Sciatic nerve (tissue), 2 donors: ENCODE measurements at places on chromosomes 6 and 20. TPM values are rescaled to one million over a fixed set of nuclear protein-coding genes. Genes with fewer than 3 reads are reported as not detected.

- DNase-seq = no peak
Observed at GRCh38 chr6:3212261-3212660, 15.2 kb downstream of the TUBB2B start.

Gene PDSS2
- total RNA-seq = 11.9 TPM

DNA sequence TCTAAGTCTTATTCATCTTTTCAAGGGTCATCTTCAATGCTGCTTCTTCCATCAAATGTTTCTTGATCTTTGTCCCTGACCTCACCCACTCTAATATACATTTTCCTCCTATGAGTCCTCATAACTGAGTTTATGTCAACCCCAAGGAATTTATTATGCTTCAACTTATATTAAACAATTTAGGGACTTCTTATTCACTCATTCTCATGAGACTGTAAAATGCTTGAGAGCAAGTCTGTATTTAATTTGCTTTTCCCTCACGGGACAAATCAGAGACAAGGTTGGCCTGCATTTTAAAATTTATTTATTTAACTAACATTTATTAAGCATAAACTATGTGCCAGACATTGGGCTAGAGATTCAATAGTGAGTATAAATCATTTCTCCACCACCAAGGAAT is 312.0 kb upstream of the NT5E start:
- DNase-seq = no peak

GRCh38 chr20:50020288-50020687 is 37.5 kb downstream of the SNAI1 start:
- no peak for DNase-seq

DNA sequence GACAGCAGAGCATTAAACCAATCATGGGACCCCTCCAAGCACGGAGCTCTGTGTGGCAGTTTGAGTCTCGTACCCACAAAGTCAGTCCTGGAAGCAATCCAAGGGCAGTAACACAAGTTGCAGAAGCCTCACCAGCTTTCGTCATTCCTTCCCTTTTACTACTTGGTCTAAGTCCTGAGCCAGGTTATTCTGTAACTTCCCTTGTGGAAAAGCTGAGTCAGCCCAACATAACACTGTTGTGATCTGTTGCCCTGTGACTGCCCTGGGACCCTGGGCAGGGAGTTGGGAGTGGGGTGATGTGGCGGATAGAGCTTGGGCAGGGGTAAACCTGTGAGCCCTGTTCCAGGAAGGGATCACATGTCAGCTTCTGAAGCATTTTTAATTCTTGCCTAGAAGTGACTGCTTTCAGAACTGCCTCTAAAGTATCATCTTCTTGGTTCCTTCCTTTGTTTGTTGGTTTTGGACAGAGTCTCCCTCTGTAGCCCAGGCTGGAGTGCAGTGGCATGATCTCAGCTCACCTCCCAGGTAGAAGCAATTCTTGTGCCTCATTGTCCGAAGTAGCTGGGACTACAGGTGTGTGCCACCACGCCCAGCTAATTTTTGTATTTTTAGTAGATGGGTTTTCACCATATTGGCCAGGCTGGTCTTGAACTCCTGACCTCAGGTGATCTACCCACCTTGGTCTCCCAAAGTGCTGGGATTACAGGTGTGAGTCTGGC is 183.7 kb upstream of the JAG1 start:
- DNase-seq = peak; percentile 63

Gene HLA-DQB2
- 13.6 TPM for total RNA-seq

GRCh38 chr6:17305219-17306001 is 24.2 kb downstream of the RBM24 start:
- no peak for DNase-seq

Gene ZNF334
- total RNA-seq = 9.0 TPM

Gene CBLN4
- total RNA-seq = 14.1 TPM

GRCh38 chr6:10521104-10521808 is at the start of gene GCNT2:
Gene GCNT2 (plus strand): TSS chr6:10521351. CDS start chr6:10528912, 7,561 bp downstream.
- DNase-seq = no peak

Gene TINAG
- total RNA-seq = 0.31 TPM
